ENCODE measurements at places on chromosomes 4 and X.

GRCh38 chrX:43349363-43349762 lies 306.7 kb upstream of the MAOA start:
- DNase-seq, result peak; percentile 47

DNA sequence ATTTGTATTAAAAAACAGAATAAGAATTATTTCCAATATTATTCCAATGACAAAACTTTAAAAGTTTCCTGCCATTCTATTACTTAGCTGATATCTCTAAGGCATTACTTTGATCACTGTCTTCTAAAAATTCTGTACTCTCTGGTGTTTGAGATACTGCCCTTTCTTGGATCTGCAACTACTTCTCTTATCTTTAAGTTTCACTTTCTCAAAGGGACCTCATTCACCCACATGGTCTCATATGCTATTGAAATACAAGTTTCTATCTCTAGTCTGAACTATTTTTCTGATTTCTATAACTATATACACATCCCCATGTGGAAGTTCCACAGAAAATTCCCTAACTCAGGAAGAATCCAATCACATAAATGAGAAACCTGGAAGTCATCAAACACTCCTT lies 22.2 kb downstream of the TMPRSS11E start:
- no peak for DNase-seq

GRCh38 chr4:156977435-156978160 lies 6.0 kb upstream of the PDGFC start:
- DNase-seq, result no peak

DNA sequence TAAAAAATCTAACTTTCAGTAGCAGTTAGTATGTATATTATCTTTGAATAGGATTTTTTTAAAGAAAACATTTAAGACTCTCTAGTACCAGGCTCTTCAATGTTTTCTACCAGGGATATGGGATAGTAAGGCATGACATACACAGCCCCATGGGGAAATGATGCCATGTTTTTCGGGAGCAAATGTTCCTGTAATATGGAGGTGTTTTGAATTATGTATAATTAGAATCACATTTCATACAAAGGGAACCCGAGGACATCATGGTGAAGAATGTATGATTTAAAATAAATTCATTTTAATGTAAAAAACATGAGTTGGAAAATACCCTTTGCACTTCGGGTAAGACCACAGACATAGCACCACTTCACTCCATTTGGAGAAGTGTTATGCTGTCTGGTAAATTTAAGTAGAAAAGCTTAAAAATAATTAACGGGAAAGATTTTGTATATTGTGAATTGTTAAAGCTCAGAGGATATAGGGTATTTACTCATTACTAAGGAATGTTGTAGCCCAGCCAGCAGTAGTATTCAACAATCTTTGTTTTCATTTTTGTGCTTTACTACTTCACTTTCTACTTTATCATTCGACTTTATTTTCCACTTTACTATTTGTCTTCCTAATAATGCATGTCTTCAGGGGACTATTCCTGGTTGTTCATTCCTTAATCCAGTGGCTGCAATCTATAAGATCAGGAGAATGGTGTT lies 2050.7 kb downstream of the ARAP2 start:
- DNase-seq, result no peak

DNA sequence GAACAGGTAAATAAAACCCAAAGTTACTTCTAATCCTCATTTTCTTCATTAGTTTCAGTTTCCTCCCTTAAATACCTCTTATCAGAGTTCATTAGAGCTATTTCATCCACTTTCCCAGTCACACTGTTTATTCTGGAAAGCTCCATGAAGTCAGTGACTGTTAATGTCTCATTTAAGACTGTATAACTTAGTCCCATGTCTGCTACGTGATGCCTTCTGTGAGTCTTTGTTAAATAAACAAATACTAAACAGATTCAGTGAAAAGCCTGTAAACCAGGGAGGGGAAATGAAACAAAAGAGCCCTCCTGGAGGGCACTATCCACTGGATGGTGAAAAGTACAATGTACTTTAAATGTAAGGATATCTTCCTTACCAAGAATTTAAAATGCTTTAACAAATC lies 24.7 kb downstream of the ACE2 start:
- DNase-seq, result no peak

- no peak for DNase-seq
Measured at GRCh38 chr4:169340834-169341233, 70.1 kb upstream of the SH3RF1 start.

DNA sequence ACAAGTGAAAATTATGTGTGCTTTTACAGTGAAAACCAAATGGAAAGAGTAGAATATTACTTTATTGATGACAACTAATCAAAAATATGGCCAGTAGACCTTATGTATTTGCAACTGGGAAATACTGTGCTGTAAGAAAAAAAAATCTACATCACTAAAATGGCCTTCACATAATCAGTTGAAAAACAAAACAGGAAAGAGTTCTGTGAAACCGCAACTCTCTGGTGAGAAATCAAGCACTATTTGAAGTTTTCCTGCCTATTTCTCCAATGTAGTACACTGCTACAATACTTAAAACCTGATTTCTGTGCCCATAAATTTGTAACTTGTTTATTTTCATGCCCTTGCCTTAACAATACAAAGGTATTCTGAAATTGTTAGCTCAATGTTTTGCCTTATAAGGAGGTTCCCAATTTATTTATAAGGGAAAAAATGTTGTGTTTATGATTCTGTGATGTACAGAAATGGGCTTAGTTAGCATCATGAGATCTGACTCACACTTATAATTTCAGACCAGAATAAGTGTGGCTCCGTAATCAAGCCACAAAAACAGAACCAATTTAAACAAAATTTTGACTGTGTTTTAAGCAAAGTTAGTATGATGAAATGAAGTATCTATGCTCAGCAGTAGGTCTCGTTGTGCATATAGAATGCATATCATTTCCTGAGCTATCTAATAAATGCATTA lies 147.1 kb downstream of the FAT4 start:
- DNase-seq, result no peak

DNA sequence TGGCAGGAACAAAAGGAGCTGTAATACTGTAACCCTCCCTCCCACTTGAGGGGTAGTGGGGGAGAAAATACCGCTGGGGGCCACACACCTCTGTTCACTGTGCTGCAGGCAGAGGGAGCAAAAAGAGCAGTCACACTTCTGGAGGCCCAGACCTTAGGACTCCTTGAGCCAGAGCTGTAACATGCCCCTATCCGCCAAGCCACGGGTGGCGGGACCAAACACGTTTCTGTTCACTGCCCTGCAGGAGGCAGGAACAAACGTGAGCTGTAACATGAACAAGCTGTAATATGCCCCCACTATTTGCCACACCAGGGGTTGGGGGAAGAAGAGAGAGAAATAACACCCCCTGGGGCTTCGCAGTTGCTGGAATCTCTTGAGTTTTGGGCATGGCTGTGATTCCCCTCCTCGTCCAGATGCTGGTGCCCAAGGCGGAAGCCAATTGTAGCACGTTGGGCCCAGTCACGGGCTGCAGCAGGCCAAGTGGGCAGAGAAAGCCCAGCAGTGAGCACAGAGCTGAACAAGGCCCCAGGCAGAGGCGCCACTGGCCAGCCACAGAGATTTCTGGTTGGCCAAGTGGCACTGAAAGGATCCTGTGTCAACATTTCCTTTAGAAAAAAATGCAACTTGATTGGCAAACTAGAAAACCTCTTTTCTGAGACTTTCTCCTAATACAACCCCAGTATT lies 509.7 kb downstream of the INPP4B start:
- DNase-seq, result no peak

DNA sequence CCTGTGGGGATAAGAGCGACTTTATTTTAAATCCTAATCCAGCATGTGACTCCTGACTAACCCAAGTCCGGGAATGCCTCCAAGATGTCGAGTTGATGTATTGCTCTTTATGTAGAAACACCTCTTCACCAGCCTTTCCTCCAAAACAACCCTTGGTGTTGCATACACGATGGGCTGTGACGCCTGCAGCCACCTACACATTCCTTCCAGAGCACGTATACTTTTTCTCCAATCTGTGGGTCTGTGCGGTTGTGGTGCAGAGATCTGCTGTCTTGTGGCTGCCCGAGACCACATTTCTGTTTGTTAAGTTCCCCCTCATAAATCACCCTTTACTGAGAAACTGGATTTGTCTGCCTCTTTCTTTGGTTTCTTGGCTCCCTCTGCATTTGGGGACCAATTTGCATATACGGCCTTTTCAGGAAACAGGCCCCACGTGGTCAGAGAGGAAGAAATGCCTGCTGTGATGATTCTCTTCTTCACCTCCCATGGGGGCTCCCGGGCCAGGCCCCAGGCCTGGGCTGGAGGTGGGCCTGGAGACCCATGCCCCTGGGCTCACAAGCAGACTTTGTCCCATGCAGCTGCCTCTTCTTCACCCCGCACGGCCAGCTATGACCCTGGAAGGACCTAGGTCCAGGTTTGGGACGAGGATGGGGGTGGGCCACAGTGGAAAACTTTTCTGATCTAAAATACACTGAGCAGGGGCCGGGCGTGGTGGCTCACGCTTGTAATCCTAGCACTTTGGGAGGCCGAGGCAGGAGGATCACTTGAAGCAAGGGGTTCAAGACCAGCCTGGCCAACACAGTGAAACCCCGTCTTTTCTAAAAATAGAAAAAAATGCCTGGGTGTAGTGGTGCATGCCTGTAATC lies 21.4 kb upstream of the AFAP1 start:
- peak; percentile 31 for DNase-seq

DNA sequence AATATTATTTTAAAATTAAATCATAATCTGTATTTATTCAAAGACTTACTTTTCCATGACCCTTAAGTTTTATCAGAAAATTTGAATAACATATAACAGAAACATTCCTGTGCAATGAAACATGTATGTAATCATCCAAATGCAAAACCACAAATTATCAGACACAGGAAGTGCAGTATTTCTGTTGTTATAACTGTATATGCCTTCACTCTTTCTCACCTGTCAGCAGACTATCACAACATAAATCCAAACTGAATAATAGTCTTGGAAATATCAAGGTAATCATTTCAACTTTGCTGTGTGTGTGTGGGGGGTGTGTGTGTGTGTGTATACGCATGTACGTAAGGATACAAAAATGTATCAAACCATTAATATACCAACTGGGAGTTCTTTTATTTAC lies 285.9 kb downstream of the SLC7A11 start:
- DNase-seq, result no peak

DNA sequence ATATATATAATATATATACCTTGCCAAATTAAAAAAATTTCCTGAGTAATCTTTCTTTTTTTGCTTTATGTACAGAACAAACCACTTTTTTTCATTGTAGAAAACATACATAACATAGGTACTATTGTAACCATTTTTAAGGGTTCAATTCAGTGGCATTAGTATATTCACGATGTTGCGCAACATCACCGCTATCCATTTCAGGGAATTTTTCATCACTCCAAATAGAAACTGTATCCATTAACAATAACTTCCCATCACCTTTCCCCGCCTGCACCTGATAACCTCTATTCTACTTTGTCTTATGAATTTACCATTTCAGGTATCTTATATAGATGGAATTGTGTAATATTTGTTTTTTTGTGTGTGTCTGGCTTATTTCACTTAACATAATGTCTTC lies 124.7 kb downstream of the MGST2 start:
- no peak for DNase-seq

DNA sequence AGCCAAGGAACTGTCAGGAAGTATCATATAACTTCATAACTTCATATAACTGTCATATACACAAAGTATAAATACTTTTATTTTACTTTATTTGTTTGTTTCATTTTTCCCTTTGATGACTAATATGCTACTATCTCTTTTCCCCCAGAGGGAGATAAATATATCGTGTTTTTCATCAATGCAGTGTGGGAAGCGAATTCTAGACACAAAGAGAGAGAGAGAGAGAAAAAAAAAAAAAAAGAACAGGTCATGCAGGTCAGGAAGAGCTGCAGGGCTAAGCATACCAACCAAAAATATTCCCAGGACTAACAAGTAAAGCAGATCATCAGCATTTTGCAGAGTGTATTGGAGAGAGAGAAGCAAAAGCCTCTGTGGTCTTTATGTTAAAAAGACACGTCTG lies 1849.2 kb downstream of the STIM2 start:
- DNase-seq, result no peak

DNA sequence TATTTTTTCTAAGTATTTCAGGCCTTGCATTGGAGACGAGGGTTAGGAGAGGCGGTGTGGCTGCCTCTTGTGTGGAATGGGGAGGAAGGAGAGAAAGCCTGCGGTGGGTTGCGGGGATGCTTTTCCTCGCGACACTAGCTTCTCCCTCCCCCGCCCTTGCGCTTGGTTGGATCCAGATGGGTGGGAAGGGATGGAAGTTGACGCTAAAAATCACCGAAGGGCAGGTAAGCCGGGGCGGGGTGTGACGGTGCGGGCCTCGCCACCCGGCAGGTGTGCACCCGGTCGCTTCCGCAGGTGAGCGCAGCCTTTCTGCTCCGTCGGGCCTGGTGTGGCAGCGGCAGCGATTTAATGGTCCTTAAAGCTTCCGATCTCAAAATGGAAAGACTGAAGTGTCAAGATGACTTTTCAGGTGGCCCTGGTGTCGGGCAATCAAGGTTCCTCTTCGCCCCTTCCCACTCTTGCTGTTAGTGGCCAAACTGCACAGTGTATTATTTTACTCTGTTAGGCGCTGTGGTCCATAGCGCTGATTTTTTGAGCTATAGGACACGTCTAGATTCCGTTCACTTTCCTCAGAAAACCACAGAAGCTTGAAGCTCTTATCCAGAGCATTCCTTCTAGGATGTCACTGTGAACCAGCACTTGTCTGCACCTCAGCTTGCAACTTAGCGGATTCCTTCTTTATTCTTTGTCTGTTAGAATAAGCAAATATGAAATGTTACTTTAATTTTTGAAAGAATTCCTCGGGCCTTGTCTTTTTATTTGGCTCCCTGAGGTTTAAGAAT lies 765 bp downstream of the ENOPH1 start:
- DNase-seq, result peak; percentile 52

DNA sequence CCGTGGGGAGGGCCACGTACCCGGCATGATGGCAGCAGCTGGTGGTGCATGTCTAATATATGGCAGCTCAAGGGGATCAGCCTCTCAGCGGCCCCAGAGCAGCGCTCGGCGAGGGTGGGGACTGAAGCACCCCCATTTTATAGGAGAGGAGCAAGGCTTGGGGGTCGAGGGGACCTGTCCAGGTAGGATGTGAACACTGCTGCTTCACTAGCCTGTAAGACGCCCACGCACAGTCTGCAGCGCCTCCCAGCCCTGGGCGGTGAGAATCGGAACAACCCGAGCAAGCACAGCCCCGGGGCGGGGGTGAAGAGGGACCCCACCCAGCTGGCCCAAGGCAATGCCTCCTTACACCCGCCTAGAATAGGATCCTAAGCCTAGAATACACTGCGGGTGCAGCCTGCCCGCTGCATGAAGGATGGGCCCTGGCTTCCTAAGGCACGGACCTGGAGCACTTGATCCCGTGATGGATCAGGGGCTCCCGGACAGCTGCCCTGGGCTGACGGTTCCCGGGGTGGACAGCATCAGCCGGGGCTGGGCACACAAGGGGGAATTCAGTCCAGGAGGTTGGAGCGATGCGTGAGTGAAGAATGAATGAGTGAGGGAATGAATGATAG lies 17.6 kb downstream of the ADRA2C start:
- DNase-seq, result no peak
